Hair follicle dermal papilla cell (primary cell): ENCODE measurements at places on chromosomes 11 and 22. TPM values are rescaled to one million over a fixed set of nuclear protein-coding genes. Genes with fewer than 3 reads are reported as not detected.

The OR52N2 gene
- not detected in 2 replicates for total RNA-seq

The MIOX gene
- not detected in 2 replicates for total RNA-seq

The CCDC157 gene
- 2.3 and 4.1 TPM in 2 replicates for total RNA-seq

The OVCH2 gene
- total RNA-seq: not detected in 2 replicates

The SCN2B gene
- under 0.01 TPM in 2 replicates for total RNA-seq

The KCNJ5 gene
- 0.12 and 0.32 TPM in 2 replicates for total RNA-seq

The MPZL2 gene
- total RNA-seq: 0.12 TPM in 1 of 2 replicates, not detected in the other

The MUC6 gene
- not detected in 2 replicates for total RNA-seq

The FBLN1 gene
- total RNA-seq: 470 and 528 TPM in 2 replicates

The VPREB1 gene
- not detected in 2 replicates for total RNA-seq

The SPDYC gene
- total RNA-seq: not detected in 2 replicates

The PATE4 gene
- not detected in 2 replicates for total RNA-seq

The ANKRD49 gene
- 11.8 and 14.3 TPM in 2 replicates for total RNA-seq

The SLC1A2 gene
- total RNA-seq: 6.0 and 8.6 TPM in 2 replicates

The GRIK4 gene
- total RNA-seq: 0.16 TPM in 1 of 2 replicates, not detected in the other

The BBS1 gene
- 30.4 and 43.0 TPM in 2 replicates for total RNA-seq
